ENCODE measurements at places on chromosomes 13 and 19.

DNA sequence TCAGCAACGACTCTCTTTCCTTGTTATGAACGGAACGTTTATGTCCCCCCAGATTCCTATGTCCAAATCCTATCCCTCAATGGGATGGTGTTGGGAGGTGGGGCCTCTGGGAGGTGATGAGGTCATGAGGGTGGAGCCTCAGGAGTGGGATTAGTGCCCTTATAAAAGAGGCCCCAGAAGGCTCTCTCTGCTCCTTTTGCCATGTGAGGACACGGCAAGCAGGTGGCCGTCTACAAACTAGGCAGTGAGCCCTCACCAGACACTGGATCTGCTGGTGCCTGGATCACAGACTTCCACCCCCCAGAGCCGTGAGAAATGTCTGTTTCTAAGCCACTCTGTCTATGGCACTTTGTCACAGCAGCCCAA is 53.2 kb downstream of the EPS15L1 start:
- DNase-seq: no peak

- no peak for DNase-seq
Observed at GRCh38 chr13:30898678-30899241, 7.3 kb upstream of the MEDAG start.

GRCh38 chr19:8460516-8461298 is 15.9 kb downstream of the HNRNPM start:
- DNase-seq: no peak

DNA sequence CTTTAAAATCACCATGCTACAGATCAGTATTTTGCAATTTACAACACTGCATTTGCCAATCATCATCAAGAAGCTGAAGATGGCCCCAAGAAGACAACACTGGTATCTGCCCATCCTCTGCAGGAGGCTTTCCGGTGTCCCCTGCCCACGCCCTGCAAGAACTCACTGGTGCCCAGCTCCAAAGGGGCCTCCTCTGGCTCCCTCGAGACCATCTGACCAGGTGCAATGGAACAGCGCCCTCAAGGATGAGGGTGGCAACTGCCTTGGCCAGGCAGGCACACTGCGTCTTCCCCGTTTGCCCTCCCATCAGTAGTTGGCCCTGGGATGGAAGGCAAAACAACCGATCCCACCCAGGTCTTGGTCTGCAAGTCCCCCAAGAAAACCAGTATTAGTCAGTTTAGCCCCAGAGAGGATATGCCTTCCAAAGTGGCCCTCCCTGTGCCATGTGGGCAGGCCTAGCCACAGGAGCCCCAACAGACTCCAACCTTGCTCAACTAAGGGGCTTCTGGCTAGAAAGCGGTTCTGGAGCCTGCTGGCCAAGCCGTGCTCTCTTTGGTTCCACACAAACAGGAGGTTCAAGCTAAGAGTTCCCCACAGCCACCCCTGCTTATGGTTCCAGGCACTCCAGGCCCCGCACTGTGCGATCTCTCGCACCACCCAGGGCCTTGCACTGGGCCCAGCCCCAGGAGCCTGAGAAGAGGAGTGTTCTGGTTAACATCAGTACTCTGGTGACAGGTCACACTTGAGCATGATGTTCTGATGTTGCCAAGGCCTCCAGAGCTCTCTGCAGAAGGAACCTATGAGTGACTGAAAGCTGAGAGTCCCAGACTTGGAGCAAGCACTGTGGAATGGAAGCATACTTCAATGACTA is 4.7 kb downstream of the PCID2 start:
- DNase-seq: no peak

DNA sequence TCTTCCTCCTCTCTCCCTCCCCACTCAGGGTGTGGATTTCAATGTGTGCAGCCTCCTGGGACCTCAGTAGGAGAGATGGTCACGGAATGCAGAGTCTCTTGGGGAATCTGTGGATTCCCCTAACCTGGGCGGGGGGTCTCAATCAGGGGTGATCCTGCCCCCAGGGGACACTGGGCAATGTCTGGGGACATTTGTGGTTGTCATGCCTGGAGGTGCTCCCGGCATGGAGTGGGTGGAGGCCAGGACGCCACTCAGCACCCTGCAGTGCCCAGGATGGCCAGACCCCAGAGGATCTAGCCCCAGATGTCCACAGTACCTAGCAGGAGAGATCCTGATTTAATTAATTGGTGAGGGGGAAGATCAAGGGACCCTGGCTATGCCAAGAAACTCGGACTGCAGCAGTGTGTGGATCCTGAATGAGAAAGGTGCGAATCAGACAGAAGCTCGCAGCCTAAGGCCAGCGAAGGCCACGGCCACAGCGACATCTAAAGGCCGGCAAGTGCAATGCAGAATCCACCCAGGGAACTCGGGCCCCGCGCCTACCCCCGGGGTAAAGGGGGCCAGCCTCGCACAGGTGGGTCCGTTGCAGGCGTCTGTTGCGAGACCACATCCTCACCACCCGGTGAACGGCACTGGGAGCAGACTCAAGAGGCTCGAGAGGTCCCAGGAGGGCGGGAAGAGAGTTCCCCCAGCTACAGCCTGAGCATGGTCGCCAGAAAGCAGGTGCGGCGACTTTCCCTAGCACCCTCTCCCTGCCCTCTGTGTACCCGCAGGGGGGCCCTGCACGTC is 88.8 kb downstream of the GNG7 start:
- no peak for DNase-seq
